ENCODE measurements at places on chromosomes 5 and 9.

- DNase-seq = no peak
Observed at GRCh38 chr5:96931605-96932004, 4.3 kb upstream of the LNPEP start.

DNA sequence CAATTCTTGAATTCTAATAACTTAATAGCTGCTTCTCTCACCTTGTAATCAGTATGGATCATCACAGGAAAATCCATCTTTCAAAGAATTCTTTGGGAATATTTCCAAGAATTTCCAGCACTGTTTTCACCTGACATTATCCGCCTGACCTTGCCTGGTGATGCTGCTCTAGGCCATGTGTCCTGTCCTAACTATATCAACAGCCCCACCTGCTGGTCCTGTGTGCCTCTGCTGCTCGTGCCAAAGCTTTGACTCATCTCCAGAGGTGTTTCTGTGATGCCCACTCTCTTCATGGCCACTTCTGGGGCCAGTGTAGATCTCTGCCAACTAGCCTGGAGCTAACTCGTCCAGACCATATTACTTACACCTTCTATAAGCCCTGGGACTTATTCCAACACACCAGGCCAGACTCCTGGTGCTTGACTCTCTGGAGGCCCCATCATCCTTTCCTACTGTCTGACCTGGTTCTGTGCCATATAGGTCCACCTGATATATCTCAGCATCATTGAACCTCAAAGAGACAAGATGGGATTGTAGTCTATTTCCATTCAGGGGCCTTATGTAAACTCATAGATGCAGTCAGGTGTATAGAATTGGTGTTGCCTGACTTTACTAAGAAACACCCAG is 67.5 kb upstream of the CKMT2 start:
- DNase-seq = peak; percentile 78

DNA sequence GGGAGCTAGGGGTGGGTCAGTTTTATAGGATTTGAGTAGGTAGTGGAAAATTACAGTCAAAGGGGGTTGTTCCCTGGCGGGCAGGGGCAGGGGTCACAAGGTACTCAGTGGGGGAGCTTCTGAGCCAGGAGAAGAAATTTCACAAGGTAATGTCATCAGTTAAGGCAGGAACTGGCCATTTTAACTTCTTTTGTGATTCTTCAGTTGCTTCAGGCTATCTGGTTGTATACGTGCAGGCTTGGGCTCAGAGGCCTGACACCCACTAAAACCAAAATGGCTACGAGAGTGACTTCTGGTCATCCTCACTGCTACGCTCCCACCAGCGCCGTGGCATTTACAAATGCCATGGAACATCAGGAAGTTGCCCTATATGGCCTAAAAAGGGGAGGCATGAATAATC is 20.7 kb upstream of the NXNL2 start:
- no peak for DNase-seq

GRCh38 chr5:41275813-41276512 is 62.6 kb upstream of the C6 start:
- no peak for DNase-seq

- DNase-seq = no peak
Observed at GRCh38 chr5:36041537-36041845, 25.2 kb downstream of the UGT3A2 start.

- no peak for DNase-seq
Observed at GRCh38 chr5:126506079-126506478, 82.9 kb downstream of the GRAMD2B start.

DNA sequence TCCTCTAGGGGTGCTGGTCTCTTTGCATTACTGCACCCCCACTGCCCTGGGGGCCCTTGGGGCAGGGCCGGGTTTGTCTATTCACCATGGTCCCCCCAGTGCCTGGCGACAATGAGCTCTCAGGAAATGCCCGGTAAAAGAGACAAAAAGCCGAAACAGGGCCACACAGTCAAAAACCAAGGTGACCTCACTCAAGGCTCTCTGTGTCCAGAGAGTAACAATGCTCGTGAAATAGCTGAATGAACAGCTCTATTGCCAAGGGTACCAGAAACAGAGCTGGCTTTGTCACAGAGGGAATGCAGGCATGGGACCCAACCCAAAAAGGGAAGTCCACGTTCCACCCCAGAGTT is 16.0 kb downstream of the SH3PXD2B start:
- DNase-seq = no peak

DNA sequence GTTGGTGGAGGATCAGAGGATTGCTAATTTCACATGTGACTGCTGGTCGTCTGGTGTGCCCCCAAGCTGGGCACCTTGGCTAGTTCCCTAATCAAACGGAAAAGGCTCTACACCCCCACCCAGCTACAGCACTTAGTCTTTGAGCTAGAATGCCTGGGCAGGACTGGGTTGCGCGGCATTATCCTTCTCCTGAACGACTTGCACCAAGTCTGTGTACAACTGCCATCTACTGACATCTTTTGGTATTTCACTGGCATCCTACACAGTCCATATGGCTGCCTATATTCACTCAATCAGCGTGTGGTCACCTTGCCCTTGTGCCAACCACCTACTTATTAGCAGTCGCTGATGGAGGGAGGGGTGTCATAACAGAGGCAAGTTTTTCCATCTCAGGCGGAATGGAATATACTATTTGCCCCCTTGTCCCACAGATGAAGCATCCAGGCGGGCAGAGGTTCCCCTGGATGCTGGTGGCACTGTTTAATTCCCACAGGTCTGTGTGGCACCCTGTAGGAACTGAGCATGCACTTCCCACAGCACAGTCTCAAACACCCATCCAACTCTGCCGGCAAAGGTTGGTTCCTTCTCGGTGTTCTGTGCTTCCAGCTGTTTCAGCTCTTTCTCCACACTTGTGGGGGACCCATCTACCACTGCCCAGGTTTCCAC is 150.1 kb downstream of the OSTF1 start:
- DNase-seq = no peak

DNA sequence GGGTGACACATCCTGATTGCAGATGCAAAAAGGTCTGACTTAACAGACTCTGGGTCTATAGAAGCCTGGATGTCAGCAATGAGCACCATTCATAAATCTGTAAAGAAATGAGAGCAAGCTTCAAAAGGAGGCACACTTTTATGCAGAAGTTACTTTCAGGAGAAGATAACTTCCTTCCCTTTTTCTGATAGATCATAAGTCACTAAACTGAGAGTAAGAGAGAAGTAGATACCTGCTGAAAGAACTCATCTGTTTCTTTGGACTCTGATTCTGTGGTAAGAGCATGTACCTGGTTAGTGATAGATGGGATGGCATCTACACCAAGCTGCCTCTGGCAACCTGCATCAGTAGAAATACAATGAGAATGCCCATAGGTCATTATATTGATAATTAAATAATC is 525.6 kb downstream of the CETN3 start:
- no peak for DNase-seq

- no peak for DNase-seq
Observed at GRCh38 chr5:61638476-61638875, 306.4 kb downstream of the ZSWIM6 start.

DNA sequence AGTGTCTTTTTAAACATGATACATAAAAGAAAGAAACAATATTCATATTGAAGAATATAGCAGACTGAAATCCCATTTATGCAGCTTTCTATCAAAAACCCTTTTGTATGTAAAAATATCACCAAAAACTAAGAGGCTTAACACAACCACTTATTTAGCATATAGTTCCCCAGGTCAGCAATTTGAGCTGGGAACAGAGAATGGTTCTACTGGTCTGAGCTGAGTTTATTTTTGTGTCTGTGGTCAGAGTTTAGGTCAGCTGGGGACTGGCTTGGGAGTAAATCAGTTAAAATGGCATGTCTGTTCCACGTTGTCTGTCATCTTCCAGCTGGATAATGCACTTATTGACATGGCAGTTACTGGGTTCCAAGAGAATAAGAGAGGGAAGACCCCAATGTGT is 165.0 kb downstream of the TMEM232 start:
- DNase-seq = no peak
